ENCODE measurements at places on chromosomes 3 and 15.
A peak's percentile ranks its signal among the peaks of the same experiment; 100 is the strongest.

DNA sequence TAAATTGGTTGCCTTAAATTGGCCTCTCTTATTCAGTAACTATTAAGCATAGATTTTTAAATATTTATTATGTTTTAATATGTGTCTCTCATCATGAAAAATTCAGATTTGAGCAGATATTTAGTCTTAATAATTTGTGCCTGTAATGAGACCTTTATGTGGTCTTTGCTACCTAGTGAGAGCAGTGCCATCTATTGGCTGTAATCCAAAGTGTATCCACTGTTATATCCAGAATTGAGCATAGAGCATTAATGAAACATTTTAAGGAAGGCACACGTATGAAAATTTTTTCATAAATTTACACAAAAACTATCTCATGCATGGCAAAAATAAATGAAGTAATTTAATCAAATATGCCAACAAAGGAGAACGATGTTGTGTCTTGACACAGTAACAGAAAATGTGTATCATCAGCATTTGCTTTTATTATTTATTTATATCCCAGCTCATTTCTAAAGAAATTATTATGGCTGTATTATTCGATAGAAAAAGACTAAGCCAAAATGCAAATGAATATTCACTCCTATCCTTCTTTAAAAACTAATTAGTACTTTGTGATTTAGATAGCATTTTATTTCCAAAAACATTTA, 203.5 kb downstream of the RSRC1 start:
- DNase-seq = peak; percentile 51

- no peak for DNase-seq
Measured at GRCh38 chr15:77436822-77437221, 16.1 kb downstream of the HMG20A start.

GRCh38 chr15:38274135-38274534, 21.5 kb downstream of the SPRED1 start:
- no peak for DNase-seq

DNA sequence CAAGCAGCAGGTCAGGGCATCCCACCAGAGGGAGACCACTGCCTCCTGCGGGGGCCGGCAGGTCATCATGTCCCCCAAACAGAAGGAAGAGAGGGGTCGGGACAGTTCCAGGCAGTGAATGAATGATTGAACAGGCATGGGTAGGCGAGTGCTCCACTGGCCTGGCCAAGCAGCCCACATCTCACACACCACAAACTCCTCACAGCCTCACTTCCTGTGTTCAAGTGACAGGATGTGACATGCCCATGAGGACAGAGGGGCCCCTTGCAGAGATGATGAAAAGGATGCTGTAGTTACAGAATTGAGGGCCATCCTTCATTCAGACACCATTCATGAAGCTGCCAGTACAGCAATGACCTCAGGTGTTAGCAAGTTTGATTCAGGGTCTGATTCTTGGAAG, 3.7 kb downstream of the IQSEC1 start:
- DNase-seq = no peak

GRCh38 chr3:128875556-128876120, 3.8 kb upstream of the ACAD9 start:
- peak; percentile 6 for DNase-seq

DNA sequence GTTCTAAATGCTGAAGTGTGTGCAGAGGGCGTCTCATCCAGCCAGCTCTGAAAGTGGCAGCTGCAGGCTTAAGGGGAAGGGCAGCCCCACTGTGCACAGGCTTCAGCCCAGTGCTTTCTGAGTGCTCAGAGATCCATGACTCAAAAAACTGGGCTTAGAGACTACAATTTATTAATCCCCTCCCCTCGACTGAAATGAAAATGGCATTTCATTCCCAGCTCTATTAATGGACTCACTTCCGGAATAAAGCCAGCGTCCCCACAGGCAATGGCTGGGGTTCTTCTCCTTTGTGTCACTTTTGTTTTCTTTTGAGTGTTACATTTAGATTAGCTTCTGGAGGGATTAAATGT, 55.5 kb upstream of the PLXNA1 start:
- no peak for DNase-seq

DNA sequence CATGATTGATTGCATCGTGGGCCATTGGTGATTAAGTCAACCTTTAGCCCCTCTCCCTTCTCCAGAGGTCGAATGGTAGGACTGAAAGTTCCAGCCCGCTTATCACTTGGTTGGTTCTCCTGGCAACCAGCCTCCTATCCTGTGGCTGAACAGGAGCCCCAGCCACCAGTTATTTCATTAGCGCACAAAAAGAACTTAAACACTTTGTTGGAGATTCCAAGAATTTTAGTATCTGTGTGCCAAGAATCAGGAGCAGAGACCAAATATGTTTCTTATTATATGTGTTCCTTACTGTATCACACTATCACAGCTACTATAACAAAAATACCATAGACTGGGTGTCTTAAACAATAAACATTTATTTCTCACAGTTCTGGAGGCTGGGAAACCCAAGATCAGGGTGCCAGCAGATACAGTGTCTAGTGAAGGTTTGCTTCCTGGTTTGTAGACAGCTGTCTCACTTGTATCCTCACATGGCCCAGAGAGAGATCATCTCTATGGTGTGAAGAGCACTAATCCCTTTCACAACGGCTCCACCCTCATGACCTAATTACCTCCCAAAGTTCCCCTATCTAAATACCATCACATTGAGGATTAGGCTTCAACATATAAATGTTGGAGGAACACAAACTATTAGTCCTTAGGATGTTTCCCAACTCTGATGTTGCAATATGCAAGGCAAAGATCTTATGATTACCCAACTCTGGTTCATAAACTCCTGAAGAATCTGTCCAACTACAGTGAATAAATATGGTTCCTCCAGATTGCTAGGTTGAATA, 30.5 kb upstream of the APH1B start:
- DNase-seq = peak; percentile 95

- DNase-seq = no peak
Measured at GRCh38 chr3:111967068-111967467, 11.8 kb upstream of the ABHD10 start.

- peak; percentile 9 for DNase-seq
Measured at GRCh38 chr3:134104031-134104430, 74.3 kb upstream of the SLCO2A1 start.

DNA sequence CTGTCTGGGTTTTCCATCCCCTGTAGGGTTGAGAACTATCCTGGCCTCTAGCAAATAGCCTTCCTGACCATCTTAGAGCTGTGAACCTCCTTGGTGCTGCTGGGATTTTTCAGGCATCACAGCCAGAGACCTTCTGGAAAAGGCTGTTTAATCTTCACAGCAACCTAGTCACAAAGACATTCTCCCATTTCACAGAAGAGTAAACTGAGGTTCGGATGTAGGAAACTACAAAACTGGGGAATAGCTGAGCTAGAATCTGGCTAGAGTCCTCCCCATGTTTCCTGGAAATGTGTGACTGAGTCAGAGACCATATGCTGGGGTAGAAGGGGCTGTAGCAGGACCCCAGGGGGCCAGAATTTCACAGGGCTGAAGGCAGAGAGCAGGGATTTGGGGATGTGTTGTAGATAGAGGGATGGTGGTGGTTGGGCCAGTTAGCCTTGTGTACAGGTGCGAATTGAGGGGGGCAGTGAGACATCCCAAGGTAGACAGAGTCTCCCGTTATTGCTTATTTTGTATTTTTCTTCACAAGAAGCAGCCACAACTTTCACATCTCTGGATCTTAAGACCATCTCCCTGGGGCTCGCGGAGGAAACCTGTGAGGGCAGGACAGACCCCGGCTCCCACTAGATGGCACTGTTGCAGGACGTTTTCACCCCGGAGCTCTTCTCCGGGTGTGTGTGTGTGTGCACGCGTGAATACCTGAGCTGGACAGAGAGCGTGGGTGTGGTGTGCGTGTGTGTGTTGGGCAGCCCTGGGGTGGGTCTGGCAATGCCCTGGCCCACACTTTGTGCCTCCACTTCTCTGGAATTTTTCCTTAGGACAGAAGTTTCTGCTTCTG, 66.9 kb upstream of the PRR23C start:
- peak; percentile 38 for DNase-seq

DNA sequence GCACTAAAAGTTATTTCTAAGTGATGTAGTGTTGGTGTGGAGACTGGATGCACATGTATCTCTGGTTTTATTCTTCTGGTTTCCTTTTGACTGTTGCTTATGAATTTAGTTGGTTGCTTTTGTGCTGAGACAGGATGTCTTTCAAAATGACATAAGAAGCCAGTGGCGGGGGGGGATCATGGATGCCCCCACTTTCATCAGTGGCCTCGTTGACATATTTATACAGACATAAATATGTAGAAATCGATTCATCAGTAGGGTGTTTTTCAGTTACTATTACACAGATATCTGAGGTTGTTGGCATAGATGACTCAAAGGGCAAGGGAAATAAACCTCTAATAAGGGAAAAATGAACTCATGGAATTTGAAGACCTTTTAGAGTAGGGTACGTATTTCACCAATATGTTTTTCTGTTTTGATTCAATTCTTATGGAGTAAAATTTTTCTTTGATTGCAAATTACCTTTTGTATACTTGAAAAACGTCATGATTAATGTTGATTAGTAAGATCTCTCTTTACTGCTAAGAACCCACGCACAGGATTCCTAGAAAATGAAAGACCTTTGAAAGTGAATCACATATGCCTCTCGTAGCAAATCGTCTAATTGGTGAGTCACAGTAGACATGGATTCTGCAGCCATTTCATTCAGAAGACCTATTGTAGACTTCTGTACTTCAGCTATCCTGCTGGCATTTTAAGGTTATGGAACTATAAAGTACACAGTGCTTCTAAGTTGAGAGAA, 97.4 kb upstream of the RBMS3 start:
- DNase-seq = peak; percentile 89

DNA sequence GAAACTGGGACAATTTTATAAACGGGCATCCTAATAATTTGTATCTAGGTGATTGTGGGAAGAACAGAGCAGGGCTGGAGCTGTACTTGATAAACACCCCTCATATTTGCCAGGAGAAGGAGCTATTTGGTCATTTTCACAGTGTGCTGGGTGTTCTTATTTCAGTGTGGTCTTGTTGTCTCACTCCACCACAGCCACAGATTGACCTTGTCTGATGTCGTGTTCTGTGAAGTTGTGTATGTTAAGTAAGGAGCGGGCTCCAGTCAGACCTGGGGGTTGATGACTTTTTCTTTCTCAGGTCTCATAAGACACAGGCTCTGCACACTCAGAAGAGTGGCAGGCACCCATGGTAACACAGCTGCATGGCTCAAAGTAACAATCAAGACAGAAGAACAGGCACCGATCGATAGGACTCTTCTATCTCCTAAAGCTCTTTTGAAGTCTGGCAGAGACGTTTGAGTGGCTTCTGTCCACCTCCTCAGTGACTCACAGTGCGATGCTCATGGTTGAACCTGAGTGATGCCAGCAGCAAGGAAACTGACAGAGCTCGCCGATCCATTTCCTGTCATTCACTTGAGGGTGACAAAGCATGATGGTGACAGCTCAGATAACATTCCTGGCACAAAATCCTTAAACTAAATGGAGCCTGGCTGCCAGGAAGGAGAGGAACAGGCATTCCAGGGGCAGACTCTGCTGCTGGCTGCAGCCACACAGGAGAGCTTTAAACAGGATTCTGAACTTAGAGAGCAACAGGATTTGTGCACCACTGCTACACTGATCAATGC, 20.8 kb downstream of the DPH3 start:
- peak; percentile 40 for DNase-seq

GRCh38 chr3:25843332-25843731, 53.4 kb downstream of the OXSM start:
- DNase-seq = no peak

- no peak for DNase-seq
Measured at GRCh38 chr3:140020541-140020940, 85.6 kb downstream of the CLSTN2 start.

GRCh38 chr15:29686079-29686425, 136.2 kb downstream of the TJP1 start:
- no peak for DNase-seq

- DNase-seq = no peak
Measured at GRCh38 chr15:91890614-91891013, 37.1 kb downstream of the SLCO3A1 start.

DNA sequence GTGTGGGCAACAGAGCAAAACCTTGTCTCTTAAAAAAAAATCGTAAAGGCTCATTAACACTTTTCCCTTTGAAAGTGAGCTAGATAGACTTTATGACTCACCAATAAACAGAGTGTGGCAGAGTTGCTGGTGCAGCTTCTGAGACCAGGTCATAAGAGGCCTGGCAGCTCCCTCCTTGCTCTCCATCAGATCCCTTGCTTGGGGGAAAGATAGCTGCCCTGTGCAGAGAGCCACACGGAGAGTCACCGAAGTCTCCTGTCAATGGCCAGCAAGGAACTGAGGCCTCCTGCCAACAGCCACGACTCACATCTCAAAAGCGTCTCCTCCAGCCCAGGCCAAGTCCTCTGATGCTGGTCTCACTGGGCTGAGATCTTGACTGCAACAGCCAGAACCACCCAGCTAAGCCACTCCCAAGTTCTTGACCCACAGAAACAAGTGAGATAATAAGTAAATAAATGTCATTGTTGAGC, 8.7 kb upstream of the GP9 start:
- no peak for DNase-seq

DNA sequence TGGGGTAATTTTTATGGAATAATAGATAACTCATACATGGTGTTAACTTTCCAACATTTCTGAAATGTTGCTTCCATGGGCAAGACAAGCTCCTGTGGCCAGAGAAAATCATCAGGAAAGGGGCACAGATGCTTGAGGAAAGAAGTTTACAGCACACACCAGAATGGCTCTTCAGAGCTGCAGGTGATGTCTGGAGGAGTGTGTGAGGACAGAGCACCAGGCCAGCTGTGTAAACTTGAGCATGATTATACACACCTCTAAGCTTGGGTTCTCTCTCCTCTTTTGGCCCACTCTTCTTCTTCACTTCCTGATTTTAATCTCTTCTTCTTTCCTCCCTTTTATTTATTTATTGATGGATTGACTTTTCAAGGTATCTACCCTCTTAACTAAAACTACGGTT, 676.0 kb downstream of the GRM7 start:
- no peak for DNase-seq

DNA sequence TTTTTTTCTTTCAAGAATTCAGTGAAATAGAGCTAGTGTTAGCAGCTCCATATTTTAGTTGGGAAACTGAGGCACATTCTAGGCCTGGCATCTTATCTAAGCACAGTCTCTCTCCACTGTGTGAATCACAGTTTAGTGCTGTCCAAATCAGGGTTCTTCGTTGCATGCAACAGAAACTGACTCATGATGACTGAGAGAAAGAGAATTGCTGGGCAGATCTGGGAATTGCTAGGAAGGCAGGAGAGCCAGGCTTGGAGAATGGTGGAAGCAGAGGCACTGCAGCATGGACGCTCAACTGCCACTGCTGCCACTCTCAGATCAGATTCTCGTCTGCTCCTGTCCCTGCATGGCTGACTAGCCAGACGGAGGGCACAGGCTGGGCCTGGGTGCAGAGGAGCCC, 40.7 kb upstream of the CHST2 start:
- peak; percentile 42 for DNase-seq

DNA sequence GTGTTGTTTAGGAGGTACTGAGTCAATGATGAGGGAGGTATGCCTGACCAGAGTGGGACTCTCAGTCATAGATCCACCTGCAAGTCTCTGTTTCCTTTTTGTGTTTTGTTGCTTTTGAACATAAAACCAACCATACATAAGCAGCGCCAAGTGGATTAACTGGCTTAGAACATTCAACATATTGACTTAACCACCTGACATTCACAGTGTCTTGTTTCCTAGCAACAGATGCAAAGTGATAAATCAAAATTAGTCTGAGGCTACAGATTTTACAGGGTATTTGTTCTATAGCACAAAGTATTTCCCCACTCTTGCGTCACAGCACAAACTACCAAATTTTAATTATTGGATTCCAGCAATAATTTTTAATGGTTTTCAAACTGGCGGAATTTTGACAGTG, 283.8 kb downstream of the BBX start:
- DNase-seq = no peak

GRCh38 chr15:66739287-66739686, 37.3 kb downstream of the SMAD6 start:
- DNase-seq = no peak

Data from fibroblast of skin of right quadriceps (primary cell).